Activated T-helper 1 cell treated with anti-CD3 and anti-CD28 coated beads, Interleukin-2, amount 50 U/mL, for 16 hours (primary cell): ENCODE measurements at places on chromosomes 1 and 21.
A peak's percentile ranks its signal among the peaks of the same experiment; 100 is the strongest.

GRCh38 chr1:151347523-151348246 lies 633 bp upstream of the RFX5 start:
- DNase-seq: no peak

GRCh38 chr1:27778056-27778455 lies 5.0 kb downstream of the STX12 start:
- no peak for DNase-seq

GRCh38 chr1:225937048-225937968 lies 3.7 kb downstream of the LEFTY2 start:
- no peak for DNase-seq

GRCh38 chr21:38596264-38597042 lies 98.2 kb upstream of the ERG start:
- DNase-seq: no peak

DNA sequence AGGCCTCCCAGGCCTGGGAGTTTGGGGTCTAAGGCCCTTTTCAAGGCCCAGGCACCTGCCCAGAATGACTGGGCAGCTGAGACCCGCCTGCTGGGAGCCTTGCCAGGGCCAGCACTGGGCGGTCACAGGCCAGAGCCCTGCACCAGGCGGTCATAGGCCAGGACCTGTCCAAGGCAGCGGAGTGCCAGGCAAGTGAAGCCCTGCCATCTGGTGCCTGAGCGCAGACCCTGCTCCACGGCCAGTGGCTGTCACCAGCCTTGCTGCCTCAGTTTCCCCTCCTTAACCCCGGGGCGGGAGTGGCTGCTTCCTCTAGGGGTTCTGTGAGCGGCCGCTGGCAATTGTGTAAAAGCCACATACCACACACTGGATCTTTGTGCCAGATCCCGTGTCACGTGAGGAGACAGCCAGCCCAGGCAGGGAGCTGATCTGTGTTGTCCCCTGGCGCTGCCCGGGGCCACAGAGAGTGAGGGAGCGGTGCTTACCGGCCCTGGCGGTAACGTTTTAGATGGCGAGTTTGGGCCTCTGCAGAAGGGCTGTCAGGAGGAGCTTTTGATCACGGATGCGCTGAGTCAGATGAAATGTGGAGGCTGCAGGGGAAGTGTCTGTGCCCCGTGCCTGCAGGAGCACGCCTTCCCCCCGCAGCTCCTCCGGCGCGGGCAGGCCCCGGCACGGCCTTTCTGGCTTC lies 4.6 kb downstream of the COL18A1 start:
- no peak for DNase-seq

DNA sequence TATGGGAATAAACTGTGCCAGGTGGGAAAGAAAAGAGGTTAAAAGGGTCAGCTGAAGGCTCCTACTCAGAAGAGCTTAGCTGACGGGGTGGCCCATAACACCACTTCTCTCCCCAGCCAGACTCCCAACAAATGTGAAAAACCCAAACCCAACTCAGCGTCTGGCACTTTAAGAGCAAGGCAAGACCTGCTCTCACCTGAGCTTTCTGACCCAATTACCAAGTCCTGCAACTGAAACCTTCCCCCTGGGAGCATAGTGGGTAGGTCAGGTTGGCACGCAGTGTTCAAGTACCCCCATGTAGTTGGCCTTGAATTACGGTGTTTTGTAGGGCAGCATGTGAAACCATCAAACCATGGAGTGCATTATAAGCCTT lies 3.2 kb downstream of the IRF6 start:
- DNase-seq: no peak

DNA sequence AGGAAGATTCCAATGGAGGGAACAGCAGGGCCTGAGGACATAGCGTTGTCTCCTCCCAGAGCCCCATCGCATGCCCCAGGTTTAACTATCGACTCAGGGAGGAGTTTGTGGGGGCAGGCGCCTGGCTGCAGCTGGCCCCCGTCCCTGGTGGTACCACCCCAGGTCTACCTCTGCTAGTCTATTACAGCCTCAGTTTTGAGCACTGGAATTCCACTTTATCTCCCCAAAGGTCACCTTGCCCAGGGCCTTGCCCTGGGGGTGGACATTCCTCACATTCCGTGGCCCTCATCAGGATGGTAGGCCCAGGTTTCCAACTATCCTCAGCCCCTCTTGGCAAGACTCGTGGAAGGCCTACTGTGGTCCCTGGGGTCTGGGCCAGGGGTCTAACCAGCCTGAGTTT lies 65.4 kb upstream of the SSBP3 start:
- no peak for DNase-seq

- DNase-seq: no peak
These were observed 3.9 kb downstream of the C1orf87 start for GRCh38 chr1:60069691-60070090.

DNA sequence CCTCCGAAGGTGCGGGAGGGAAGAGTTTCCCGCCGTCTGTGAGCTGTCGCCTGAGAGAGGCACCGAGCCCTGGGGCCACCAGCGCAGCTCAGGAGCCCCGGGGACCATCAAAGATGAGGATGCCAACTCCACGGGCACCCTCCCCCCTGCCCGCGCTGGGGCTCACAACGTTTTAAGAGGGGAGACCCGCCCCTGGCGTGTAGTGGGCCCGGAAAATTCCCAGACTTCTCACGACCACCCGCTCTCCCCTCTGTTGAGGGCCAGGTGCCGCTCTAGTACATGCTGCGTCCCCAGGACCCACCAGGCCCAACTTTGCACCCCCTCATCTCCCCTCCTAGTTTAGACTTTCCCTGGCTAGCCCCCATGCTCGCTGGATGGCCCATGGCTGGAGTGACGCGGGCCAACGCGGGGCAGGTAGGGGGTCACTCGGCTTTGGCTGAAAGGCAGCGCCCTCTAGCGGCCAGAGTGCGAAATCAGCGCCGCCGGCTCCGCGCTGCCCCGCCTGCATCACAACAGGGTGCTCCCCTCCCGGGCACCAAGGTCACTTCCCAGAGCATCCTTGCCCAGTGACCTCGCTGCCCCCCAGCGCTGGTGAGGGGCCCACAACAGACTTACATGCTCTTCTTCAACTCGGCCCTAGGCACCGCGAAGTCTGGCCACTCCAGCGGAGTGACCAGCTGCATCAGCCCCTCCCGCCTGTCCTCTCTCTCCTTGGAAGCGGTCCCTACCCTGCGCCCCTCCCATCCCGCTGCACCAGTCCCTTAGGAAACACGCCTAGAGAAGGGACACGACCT lies 1.8 kb downstream of the CD160 start:
- DNase-seq: peak; percentile 57

DNA sequence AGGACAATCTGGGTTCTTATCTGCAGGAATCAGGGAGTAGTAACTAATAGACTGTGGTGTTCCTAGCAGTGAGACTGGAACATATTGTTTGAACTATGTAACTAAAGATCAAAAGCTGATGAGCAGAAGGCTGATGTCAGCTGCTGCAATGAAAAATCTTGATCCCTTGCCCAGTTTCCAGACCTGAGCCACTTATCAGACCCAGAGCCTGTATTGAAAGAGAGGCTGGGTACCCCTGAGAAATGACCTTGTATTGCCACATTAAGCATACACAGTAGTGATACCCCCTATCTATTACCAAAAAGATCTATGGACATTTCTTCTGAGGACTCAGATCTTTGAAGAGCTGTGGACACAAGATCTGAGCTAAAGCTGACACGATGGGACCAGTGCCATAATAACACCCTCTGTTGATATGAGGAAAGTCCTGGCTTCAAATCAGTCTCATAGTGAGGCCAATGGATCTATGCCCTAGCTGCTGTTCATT lies 178.0 kb upstream of the GALNT2 start:
- DNase-seq: no peak

DNA sequence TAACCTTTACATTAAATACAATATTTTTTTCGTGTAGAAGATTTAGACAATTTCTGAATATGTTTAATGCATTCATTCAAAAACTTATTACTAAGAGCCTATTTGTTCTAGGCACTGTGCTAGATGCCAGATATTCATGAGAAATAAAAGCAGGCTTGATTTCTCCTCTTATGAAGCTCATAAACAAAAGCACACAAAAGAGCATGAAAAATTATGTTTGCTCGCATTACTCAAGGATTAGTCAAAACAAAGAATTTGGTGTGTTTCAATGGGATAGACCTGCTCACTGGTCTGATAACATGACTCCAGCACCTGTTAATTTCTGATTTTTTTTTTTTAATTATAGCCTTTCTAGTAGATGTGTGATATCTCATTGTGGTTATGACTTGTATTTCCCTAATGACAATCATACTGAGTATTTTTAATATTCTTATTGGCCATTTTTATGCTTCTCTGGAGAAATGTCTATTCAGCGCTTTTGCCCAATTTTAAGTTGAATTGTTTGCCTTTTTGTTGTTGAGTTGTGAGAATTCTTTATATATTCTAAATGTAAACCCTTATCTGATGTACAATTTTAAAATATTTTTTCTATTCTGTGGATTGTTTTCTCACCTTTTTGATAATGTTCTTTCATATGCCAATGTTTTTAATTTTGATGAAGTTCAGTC lies 382.3 kb upstream of the ADGRL4 start:
- DNase-seq: no peak

DNA sequence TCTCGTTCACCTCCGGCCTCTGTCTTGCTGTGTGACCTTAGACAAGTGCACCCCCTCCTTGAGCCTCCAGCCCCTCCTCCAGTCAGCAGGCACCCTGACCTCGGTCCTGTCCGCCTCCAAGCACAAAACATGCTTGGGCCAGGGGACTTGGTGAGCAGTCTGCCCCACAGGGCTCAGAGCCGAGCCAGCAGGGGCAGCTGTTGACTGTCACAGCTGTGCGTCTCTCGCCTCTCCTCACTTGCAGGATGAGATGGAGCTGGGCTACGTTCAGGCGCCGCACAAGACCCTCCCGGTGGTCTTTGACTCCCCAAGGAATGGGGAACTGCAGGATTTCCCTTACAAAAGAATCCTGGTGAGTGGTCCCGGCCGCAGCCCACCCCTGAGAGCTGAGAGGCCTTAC lies 24.2 kb downstream of the PADI3 start:
- no peak for DNase-seq

GRCh38 chr1:213727853-213728592 lies 259.8 kb upstream of the PROX1 start:
- no peak for DNase-seq

DNA sequence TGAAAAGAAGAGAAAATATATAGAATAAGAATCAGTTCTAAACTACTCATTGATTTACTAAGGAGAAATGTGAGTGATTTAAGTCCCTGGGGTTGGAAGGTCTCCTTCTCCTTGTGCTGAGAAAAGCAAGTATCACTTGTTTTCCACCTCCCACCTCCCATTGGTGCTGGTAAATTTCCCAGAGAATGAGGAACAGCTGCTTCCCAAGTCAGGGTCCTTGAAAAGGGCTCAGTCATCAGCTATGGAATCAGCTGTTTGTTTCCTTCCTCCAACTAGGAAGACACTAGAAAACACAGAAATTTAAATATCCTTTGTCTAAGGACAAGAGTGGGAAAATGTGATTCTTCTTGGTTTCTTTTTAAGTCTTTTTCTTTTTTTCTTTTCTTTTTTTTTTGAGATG lies 131.3 kb upstream of the C1orf21 start:
- DNase-seq: no peak

- DNase-seq: no peak
These were observed 97.0 kb downstream of the IER5 start for GRCh38 chr1:181185461-181185860.

GRCh38 chr1:234778221-234779159 lies 168.5 kb upstream of the IRF2BP2 start:
- DNase-seq: no peak

DNA sequence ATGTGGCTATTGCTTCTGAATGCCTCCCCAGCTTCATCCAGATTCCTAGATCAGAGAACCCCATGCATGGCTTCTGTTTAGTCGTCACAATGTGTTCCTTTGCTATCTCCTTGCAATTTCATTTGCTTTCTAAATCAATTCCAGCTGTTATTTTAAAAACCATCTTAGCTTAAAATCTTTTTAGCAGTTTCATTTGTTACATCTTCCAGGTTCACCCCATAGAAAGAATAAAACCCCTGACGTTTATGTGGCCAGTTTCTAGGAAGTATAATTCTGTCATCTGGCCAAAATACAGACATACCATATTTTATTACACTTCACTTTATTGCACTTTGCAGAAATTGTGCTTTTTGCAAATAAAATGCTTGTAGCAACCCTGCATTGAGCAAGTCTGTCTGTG lies 278.4 kb downstream of the PTPRC start:
- DNase-seq: no peak

DNA sequence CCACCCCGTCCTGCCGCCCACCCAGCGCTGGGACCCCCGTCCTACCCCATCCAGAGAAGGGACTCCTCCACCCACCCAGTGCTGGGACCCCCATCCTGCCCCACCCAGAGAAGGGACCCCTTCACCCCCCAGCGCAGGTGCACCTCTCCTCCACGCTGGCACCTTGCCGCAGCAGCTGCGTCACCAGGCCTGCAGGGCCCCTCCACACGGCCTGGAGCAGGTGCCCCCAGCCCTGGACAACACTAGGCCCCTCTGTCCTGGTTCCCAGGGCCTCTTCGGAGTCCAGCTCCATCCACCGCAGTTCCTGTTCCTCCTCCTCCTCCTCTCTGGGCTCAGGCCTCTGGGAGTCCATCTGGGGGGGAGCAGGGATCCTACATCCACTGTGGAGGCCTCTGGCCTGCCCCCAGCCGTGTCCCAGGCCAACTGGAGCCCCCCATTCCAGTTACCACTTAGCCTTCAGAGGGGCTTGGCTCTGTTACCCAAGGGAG lies 378 bp downstream of the ANKRD65 start:
- DNase-seq: no peak

DNA sequence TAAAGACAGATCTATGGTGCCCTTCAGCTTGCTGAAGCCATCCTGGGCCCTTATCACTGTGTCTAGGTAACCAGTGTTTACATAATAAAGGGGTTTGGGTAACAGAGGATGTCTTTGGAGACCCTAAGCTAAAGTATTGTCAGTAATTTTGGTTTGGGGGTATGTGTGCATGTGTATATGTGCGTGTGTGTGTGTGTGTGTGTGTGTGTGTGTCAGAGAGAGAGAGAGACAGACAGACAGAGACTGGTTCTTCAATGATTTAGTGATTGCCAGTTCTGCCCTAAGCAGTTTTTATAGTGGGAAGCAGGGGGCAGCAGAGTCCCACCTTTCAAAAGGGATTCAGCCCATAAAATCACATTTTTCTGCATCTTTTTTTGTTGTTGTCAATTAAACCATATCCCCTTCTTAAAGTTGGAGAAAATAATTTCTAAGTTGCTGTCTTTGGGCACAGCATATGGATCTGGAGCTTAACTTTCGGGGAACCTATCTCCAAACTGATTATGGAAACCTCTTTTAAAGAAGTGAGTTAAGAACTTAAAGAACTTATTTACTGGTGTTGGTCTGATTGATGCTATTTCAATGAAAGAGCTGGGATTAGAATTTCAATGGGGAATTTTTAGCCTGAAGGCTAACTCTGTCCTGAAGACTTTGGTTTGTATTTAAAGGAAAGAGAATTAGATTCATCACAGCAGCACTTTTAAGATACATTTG lies 51.1 kb downstream of the ZNF326 start:
- no peak for DNase-seq

- DNase-seq: no peak
These were observed 7.1 kb downstream of the C1orf226 start for GRCh38 chr1:162388615-162389014.

GRCh38 chr1:51627672-51628071 lies 10.8 kb downstream of the OSBPL9 start:
- DNase-seq: no peak

DNA sequence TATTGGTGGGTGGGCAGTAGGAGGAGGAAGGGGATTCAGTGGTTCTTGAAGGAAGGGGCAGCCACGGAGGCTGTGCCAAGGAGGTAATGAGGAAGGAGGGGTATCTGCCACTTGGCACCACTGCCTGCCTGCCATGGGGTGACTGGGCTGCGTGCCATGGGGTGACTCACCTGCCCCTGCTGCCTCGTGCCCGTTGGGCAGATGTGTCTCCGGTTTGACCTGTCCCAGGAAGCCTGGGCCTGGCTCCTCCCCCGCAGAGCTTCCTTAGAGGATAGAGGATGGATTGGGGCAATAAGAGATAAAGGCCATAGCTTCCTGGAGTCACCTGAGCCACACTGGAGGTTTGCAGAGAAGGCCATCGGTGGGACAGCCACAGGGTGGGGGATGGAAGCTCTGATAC lies 1.7 kb downstream of the PADI3 start:
- DNase-seq: no peak
